ENCODE measurements at places on chromosomes 13 and 19.

GRCh38 chr13:99938635-99939034 is 32.9 kb downstream of the ZIC5 start:
- no peak for DNase-seq

GRCh38 chr19:55486971-55487923 is 989 bp upstream of the SSC5D start:
- peak; percentile 95 for DNase-seq

DNA sequence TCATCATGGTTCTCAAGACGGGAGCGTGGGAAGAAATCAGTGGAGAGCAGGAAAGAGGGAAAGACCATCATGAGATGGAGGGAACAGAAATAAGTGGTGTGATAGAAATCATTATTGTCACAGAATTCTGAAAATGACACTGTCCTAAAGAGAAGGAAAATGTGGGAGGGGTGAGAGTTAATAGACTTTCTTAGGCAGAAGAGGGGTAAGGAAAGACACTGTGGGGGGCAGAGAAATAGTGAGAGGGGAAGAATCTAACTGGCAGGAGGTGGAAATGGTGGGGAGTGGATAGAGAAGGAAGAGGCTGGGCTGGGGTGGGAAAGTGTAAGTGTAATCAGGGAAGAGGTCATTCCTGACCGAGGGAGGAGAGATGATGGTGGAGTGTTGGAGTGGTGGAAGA is 3.2 kb downstream of the PINLYP start:
- no peak for DNase-seq

GRCh38 chr19:58550362-58551122 is 4.4 kb downstream of the CHMP2A start:
- DNase-seq, result no peak

DNA sequence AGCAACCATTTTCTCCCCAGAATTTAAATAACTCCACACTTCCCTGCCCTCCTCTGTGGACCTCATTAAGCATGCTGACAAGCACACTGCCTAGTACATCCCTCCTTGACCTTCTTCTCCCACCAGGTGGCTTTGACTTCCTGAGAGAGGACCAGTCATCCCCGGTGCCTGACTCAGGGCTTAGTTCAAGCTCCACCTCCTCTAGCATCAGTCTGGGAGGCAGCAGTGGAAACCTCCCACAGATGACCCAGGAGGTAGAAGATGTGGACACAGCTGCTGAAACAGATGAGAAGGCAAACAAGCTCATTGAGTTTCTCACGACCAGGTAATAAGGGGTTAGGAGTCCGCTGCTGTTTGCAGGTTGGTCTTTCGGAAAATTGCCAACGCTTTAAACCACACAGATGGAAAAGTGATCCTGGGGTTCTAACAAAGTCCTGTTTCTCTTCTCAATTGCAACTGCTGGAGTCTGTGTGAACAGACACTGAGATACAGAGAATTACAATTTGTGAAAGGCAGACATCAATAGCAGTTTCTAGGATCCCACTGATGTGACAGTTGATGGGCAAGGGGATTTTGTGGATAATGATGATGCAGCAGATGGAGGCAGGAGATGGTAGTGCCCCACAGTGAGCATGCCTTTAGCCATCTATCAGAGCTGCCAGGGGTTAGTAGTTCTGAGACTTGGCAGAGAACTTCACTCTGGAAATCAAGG is 86.7 kb downstream of the ZAR1L start:
- no peak for DNase-seq

DNA sequence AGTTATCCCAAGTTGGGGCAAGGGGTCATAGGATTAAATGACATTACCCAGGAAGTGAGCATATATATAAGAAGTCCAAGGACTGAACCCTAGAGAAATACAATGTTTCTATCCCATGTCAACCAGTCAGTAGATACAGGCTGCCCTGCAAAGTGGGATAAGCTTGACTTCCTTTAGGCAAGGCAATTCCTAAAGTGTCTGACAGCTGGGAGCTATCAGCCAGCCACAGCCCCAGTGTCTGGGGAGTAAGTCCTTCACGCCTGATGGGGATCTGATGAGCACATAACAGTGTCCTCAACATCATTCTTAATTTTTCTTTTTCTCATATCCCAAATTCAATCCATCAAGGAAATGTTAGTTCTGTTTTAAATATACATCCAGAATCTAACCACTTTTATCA is 54.1 kb downstream of the DNAJC15 start:
- no peak for DNase-seq

GRCh38 chr13:42997381-42997780 is 5.3 kb upstream of the EPSTI1 start:
- DNase-seq, result peak; percentile 90

GRCh38 chr19:31146015-31146414 is 203.2 kb downstream of the TSHZ3 start:
- DNase-seq, result no peak

DNA sequence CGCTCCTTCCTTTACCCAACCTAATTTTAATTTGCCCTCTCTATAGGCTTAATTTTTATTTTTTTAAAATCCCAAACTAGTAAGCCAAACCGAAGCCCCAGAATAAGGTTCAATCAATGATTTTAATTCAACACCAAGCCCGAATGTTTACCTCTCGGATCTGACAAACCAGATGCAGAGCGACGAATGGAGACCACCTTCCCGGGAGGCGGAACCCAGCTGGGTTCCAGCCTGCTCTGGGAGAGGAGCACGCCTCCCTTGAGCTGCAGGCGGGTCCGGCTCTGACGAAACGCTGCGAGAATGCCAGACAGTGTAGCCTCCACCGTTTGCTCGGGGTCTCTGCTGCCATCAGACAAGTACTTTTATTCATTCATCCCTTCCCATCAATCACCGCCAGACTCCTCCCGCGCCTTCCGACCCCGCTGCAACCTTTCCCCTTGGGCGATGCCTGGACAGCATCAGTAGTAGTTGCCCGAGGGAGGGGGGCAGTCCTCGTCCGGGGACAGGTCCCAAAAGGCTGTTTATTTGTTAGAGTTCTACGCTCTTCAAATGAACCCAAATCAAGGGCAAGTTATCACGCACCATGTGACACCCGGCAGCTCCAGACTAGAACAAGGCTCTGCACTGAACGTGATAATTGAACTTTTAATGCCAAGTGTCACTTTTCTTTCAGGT is 752 bp upstream of the EDNRB start:
- peak; percentile 17 for DNase-seq

- peak; percentile 96 for DNase-seq
These were observed 2506.4 kb downstream of the PCDH9 start for GRCh38 chr13:64723724-64724123.

GRCh38 chr19:38287604-38288003 is 16.4 kb upstream of the C19orf33 start:
- DNase-seq, result no peak

GRCh38 chr13:79671420-79671819 is 190.5 kb downstream of the NDFIP2 start:
- no peak for DNase-seq

Measured in fibroblast of skin of right quadriceps (primary cell).